ENCODE measurements at places on chromosomes 6 and 20.

GRCh38 chr20:7714549-7714948, 225.7 kb downstream of the HAO1 start:
- no peak for DNase-seq

- no peak for DNase-seq
Observed at GRCh38 chr20:53148771-53149147, 176.6 kb downstream of the TSHZ2 start.

GRCh38 chr6:398558-399078, 7.1 kb downstream of the IRF4 start:
- DNase-seq: no peak

GRCh38 chr6:44176762-44177509, 18.3 kb downstream of the CAPN11 start:
- no peak for DNase-seq

- no peak for DNase-seq
Observed at GRCh38 chr6:170166511-170167122, 124.3 kb downstream of the DLL1 start.

GRCh38 chr6:14596410-14596809, 478.8 kb downstream of the CD83 start:
- no peak for DNase-seq

DNA sequence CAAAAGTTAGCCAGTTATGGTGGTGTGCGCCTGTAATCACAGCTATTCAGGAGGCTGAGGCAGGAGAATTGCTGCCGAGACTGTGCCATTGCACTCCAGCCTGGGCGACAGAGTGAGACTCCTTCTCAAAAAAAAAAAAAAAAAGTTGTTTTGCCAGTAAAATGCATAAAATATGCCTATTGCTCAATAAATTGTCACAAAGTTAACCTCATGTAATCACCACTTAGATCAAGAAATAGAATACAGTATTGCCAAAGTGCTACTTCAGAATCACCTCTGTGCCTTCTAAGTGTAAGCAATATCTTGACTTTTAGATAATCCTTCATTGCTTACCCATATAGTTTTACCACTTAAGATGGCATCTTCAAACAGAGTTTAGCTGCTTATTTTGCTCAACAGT, 80.7 kb downstream of the TRMT11 start:
- no peak for DNase-seq

- DNase-seq: no peak
Observed at GRCh38 chr6:30747902-30748769, 3.8 kb upstream of the IER3 start.

DNA sequence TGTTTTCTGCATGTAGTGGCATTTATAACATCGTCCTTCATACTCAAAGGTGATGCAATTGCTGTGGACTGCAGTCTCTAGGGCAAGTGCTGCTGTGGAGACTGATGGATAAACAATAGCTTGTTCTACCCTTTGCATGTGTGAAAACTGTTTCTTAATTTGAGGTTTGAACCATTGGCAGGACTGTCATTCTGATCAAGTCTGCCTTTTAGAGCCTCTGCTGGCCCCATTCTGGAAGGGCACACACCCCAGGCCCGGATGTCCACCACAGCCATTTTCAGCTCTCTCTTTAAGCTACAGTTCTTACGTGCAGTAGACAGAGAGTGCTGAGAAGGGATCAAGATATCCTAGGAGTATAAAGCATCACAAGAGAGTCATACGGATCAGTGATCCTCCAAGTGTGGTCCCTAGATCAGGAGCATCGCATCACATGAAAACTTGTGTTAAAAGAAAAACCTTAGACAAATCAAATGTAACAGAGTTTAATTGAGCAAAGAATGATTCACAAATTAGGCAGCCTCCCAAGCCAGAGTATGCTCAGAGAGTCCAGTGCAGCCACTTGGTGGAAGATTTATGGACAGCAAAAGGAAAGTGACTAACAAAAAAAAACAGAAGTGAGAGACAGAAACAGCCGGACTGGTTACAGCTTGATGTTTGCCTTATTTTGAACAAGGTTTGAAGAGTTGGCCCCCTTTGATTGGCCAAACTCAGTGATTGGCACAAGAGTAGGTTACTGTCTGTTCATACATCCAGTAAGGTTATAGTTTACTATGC, 52.0 kb downstream of the FRK start:
- DNase-seq: no peak

- no peak for DNase-seq
Observed at GRCh38 chr6:3137057-3137777, 18.7 kb downstream of the BPHL start.

DNA sequence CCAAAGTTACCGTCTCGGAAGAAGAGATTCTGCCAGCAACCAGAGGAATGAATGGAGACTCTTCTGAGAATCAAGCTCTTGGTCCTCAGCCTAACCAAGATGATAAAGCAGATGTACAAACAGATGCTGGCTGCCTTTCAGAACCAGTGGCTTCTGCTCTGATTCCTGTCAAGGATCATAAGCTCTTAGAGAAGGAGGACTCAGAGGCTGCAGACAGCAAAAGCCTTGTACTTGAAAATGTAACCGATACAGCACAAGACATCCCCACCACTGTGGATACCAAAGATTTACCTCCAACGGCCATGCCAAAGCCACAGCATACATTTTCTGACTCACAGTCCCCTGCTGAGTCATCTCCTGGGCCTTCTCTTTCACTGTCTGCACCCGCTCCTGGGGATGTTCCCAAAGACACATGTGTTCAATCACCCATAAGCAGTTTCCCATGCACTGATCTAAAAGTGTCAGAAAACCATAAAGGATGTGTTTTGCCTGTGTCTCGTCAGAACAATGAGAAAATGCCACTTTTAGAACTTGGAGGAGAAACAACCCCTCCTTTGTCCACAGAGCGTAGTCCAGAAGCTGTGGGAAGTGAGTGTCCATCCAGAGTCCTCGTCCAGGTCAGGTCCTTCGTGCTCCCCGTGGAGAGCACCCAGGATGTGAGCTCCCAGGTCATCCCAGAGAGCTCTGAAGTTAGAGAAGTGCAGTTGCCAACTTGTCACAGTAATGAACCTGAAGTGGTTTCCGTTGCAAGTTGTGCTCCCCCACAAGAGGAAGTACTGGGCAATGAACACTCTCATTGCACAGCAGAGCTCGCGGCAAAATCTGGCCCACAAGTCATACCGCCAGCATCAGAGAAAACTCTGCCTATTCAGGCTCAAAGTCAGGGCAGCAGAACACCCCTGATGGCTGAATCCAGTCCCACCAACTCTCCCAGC, 109.6 kb downstream of the RTN4IP1 start:
- no peak for DNase-seq

DNA sequence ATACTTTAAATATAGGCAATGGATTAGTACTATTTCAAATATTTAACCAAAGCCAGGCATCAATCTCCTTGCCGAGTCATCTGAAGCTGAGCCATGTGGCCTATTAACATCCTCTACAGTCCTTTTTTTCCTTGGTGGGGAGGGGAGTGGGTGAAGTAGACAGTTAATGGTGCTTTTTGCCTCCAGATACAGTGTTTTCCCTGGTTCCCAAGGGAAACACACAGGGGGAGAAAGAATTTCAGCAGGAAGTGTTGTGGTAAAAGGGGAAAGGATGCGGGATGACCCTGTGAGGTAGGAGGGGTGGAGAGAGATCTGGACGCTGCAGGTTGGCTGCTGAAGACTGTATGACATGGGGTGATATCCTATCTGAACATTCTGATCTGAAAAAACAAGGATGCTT, 9.6 kb downstream of the CLDN20 start:
- no peak for DNase-seq

GRCh38 chr6:16894301-16894700, 133.0 kb upstream of the ATXN1 start:
- no peak for DNase-seq

- no peak for DNase-seq
Observed at GRCh38 chr6:56581296-56581925, 61.3 kb downstream of the DST start.

DNA sequence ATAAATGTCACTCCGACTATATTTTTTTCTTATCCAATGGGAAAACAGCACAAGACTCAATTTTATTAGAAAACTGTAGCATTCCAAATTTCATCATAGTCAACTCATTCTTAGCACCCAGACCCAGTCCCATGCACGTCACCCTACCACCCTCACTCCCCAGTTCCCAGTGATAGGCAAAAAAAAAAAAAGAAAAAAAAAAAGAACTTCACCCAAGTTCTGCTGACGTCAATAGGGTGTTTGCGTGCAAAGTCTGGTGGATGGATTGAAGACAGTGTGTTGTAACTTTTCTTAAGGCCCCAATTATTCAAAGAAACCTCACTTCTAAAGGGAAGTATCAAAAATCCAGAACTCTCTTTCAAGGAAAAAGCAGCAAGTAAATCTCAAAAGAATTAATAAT, 213.9 kb upstream of the PRDM1 start:
- no peak for DNase-seq

GRCh38 chr6:91240878-91241603, 654.2 kb upstream of the MAP3K7 start:
- no peak for DNase-seq

DNA sequence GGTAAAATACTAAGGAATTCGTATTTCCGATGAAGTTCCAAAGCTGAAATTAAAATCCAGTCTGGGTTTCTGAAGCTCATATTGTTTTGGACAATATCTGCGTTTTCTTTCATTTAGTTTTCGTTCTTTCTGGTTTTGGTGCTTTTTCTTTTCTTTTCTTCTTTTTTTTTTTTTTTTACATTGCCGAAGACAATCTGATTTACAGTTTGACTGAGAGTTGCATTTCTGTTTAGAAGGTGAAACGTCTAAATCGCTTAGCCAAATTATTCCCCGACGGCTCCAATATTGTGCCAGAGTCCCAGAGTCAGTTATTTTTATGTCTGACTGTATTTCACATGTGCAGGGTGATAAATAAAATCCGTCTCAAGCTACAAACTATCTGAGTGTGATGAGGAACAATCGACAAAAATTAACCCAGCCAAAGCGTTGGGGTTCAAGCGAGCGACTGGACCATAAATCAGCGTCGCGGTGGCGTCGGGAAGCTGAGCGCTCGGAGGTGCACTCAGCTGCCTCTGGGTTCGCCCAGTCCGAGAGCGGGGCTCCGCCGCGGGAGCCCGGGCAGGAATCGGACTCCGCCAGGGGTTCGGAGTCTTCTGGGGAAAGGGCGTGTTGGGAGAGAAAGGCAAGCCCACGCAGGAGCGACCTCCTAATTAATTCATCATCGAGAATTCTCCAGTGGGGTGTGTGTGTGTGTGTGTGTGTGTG, 8.2 kb upstream of the TBX18 start:
- no peak for DNase-seq

GRCh38 chr6:86859513-86859912, 77.8 kb upstream of the HTR1E start:
- no peak for DNase-seq

- peak; percentile 21 for DNase-seq
Observed at GRCh38 chr6:150685860-150686259, 86.2 kb downstream of the PLEKHG1 start.

GRCh38 chr6:89530982-89531381, 98.0 kb downstream of the ANKRD6 start:
- DNase-seq: peak; percentile 29

DNA sequence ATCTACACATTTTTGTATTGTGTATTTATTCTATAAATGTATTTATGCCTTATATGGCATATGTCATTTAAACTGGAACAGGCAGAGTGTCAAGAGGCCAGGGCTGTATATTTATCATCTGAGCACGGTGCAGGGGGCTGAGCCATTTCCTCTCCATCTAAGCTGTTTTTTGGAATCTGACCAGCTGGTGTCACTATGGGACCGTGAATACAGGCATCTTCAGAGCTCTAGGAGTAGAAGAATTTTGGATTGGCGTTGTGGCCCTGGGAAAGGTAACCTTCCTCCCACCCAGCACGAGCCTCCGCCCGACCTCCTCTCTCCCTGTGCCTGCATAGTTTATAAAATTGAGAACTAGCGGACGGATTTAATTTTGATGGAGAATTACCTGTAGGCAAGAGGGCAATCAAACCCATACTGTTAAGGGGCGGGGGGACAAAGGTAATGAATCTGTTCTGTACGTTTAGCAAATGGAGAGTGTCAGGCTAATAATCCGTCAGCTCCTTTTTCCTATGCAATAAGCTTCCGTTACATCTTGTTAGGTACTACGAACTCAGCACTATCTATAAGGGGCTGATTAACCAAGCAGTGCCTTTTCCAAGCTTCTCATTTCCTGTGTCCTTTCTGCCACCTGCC, 29.0 kb upstream of the EEF1E1 start:
- DNase-seq: peak; percentile 63

- no peak for DNase-seq
Observed at GRCh38 chr20:8671370-8671961, 397.4 kb upstream of the PLCB4 start.

DNA sequence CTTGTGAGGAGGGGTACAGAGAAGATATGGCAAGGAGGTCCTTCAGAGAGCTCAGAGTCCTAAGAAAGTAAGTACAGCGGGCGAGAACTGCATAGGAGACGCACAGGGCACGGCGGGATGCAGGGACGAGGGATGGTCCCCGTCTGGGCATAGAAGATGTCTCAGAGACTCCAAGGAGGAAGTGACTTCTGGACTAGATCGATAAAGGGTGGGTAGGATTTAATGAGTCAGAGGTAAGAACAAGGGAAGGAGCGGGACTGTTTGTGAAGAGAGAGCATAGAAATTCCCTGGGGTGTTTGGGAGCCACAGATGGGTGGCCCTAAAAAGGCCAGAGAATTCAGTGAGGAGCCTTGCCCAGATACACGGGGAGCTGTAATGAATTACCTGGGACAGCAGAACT, 69.1 kb downstream of the FAM120B start:
- DNase-seq: no peak

DNA sequence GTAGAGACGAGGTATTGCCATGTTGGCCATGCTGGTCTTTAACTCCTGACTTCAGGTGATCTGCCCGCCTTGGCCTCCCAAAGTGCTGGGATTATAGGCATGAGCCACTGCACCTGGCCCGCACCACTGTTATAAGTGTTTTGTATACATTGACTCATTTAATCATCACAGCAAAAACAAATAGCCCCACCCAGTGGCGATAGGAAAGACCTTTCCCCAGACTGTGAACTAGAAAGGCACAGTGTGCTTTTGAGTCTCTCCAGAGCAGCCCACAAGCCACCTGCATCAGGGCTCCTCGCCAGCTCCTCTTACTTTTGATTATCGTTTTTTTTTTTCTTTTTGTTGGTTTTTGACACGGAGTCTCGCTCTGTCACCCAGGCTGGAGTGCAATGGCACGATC, 27.9 kb upstream of the ZFP64 start:
- DNase-seq: no peak

DNA sequence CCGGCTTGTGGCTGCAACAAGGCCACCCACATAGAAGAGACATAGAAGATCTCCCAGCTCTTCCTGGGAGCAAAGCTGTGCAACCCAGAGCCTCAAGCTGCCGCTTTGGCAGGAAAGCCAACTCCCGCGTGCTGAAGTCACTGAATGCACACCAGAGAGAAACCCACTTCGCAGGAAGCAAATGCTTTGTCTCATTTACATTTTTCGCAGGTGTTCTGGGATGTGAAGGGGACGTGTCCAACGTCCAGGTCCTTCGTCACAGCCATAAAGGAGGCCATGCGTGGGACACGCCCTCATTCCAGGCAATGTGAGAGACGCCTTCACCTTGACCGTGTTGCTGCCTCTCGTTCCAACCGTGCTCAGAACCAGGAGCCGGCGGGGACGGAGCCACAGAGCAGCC, 24.4 kb downstream of the KCNQ2 start:
- DNase-seq: no peak

Measured in NCI-H1105 treated with DMSO at 0.1 percent for 48 hours (cell line).